IMR-90 (cell line): ENCODE measurements at places on chromosomes 13 and 19. TPM values are rescaled to one million over a fixed set of nuclear protein-coding genes. Genes with fewer than 3 reads are reported as not detected.

TTYH1 gene
- total RNA-seq = not detected in 2 replicates

PSG1 gene
- 0.90 and 1.1 TPM in 2 replicates for total RNA-seq

ZNF837 gene
- total RNA-seq = 0.54 and 0.56 TPM in 2 replicates

RYR1 gene
- under 0.01 TPM in 1 of 2 replicates, not detected in the other for total RNA-seq

GDF15 gene
- 5.6 and 10.3 TPM in 2 replicates for total RNA-seq

ZNF225 gene
- 5.7 and 6.1 TPM in 2 replicates for total RNA-seq

DNA sequence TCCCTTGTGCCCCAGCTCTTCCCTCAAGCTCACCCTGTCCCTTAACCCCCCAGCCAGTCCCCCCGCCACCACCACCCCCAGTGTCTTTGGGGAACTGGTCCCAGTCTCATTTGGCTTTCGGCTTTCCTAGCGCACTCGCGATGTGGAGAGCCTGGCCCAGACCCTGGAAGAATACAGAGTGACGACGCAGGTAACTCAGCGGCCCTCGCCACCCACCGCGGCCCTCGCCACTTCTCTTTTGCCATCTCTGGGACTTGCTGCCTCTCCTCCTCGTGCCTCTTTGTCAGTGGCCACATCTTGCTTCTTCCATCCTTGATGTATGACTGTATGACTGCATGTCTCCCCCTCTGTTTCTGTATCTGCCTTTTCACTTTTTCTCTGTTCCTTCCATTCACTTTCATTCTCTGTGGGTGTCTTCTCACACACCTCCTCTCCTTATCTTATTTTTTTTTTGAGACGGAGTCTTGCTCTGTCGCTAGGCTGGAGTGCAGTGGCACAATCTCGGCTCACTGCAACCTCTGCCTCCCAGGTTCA, 15.7 kb downstream of the PTH2 start:
- H3K4me1 ChIP-seq = peaks cover 6% of the 10 kb centered on the region; the same call in 1 of the 2 replicates
- H3K27me3 ChIP-seq = peaks cover 38% of the 10 kb centered on the region
- DNase-seq = no peak

DNA sequence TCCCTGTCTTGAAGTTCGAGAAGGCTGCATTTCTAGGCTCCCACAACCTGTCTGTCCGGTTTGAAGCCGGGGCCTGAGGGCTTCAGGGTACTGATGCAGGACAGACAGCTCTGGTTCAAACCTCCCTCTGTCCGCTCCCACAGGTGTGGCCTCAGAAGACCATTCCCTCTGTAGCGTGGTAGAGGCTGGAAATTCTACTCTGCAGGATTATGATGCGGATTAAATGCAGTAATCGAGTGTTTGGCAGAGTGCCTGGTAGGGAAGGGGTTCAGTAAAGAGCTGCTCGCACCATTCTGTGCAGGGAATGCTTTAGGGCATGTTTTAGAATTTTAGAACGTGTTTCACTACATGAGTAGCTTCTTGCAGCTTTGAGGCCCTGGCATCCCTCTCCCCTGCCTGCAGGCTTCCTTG, 30.5 kb downstream of the PPP1R37 start:
- H3K4me3 ChIP-seq = no peak overlapping the region
- no peak overlapping the region for H3K27ac ChIP-seq
- no peaks in the 10 kb centered on the region for H3K4me1 ChIP-seq
- DNase-seq = no peak
- peaks cover 2% of the 10 kb centered on the region; the same call in 1 of the 2 replicates for H3K36me3 ChIP-seq
- H3K27me3 ChIP-seq = no peaks in the 10 kb centered on the region

DNA sequence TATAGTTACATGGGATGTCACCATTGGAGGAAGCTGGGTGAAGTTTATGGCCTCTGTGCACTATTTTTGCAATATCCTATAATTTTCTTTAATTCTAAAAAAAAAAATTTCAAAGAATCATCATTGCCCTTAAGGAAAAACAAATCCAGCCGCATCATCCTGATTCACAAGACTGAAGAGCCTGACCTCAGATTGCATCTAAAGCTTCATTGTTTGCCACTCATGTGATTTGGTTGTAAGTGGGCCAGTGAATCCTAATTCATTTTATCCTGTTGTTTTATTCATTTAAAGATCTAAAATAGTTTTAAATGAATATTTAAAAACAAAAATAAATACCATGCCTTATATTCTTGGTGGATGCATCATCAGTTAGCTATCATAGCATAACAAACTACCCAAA, 504.5 kb downstream of the TBC1D4 start:
- no peak overlapping the region for H3K4me3 ChIP-seq
- no peaks in the 10 kb centered on the region for H3K4me1 ChIP-seq
- no peak for DNase-seq
- no peaks in the 10 kb centered on the region for H3K27me3 ChIP-seq

GRCh38 chr19:737591-738093, 13.3 kb upstream of the MISP start:
- H3K27me3 ChIP-seq = no peaks in the 10 kb centered on the region
- no peaks in the 10 kb centered on the region; the same call in 1 of the 2 replicates for H3K36me3 ChIP-seq
- H3K4me3 ChIP-seq = no peak overlapping the region
- no peak overlapping the region for H3K27ac ChIP-seq
- DNase-seq = peak; percentile 16

GRCh38 chr13:113400621-113401451, 36.9 kb upstream of the GRTP1 start:
- no peak overlapping the region for H3K27ac ChIP-seq
- H3K4me1 ChIP-seq = peaks cover 6% of the 10 kb centered on the region; the same call in 1 of the 2 replicates
- DNase-seq = no peak
- no peak overlapping the region for H3K4me3 ChIP-seq

DNA sequence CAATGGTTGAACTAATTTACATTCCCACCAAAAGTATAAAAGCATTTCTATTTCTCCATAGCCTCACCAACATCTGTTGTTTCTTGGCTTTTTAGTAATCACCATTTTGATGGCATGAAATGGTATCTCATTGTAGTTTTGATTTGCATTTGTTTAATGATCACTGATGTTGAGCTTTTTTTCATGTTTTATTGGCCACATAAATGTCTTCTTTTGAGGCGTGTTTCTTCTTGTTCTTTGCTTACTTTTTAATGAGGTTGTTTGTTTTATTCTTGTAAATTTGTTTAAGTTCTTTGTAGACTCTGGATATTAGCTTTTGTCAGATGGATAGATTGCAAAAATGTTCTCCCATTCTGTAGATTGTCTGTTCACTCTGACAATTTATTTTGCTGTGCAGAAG, 28.2 kb downstream of the ZNF714 start:
- H3K27ac ChIP-seq = no peak overlapping the region
- H3K36me3 ChIP-seq = peaks cover 6% of the 10 kb centered on the region; the same call in 1 of the 2 replicates
- no peaks in the 10 kb centered on the region for H3K27me3 ChIP-seq
- H3K4me1 ChIP-seq = no peaks in the 10 kb centered on the region
- no peak for DNase-seq

GRCh38 chr19:1560286-1560882, 7.7 kb downstream of the MEX3D start:
- DNase-seq = no peak
- peaks cover 23% of the 10 kb centered on the region for H3K36me3 ChIP-seq
- peaks cover 2% of the 10 kb centered on the region; the same call in 1 of the 2 replicates for H3K4me1 ChIP-seq
- H3K4me3 ChIP-seq = no peak overlapping the region
- H3K27ac ChIP-seq = no peak overlapping the region

- no peaks in the 10 kb centered on the region for H3K36me3 ChIP-seq
- H3K4me3 ChIP-seq = peak overlapping the region; percentile 60
- H3K27ac ChIP-seq = peak overlapping the region; percentile 70
These were observed 37.9 kb upstream of the LSM14A start for GRCh38 chr19:34134190-34135053.

GRCh38 chr13:112055036-112055914, 11.7 kb upstream of the SOX1 start:
- DNase-seq = no peak
- H3K36me3 ChIP-seq = no peaks in the 10 kb centered on the region
- H3K27ac ChIP-seq = no peak overlapping the region
- peaks cover 69% of the 10 kb centered on the region for H3K27me3 ChIP-seq
- no peak overlapping the region for H3K4me3 ChIP-seq

- H3K4me1 ChIP-seq = peaks cover 20% of the 10 kb centered on the region
- H3K4me3 ChIP-seq = no peak overlapping the region
- no peak for DNase-seq
- H3K27ac ChIP-seq = no peak overlapping the region
- no peaks in the 10 kb centered on the region for H3K36me3 ChIP-seq
These were observed 88.0 kb upstream of the FRY start for GRCh38 chr13:31943591-31943990.

DNA sequence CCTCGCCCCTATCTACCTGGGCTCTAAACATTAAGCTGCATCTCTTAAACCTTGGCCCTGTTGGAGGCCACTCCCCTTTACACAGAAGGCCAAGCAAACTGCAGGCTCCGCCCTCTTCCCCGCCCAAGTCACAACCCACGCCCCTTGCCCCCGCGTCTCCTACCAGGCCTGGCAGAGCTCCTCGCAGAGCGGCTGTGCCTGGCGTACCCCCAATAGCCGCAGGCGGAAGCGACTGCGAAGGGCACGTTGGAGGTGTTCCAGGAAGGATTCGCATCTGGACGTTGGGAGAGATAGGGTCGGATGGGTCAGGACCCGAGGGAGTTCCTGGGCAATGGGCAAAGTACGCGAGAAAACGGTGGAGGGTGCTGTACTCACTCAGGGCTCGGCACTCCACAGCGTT, 5.9 kb downstream of the RTBDN start:
- H3K4me3 ChIP-seq = no peak overlapping the region
- DNase-seq = no peak
- H3K27me3 ChIP-seq = peaks cover 6% of the 10 kb centered on the region
- H3K36me3 ChIP-seq = no peaks in the 10 kb centered on the region

- H3K36me3 ChIP-seq = peaks cover 79% of the 10 kb centered on the region
- H3K4me3 ChIP-seq = no peak overlapping the region
- no peak overlapping the region for H3K27ac ChIP-seq
These were observed 14.5 kb downstream of the DAZAP1 start for GRCh38 chr19:1421958-1422305.

- no peak overlapping the region for H3K4me3 ChIP-seq
- DNase-seq = no peak
- H3K36me3 ChIP-seq = no peaks in the 10 kb centered on the region
- no peak overlapping the region for H3K27ac ChIP-seq
- peaks cover 18% of the 10 kb centered on the region for H3K4me1 ChIP-seq
These were observed 2.7 kb downstream of the ARGLU1 start for GRCh38 chr13:106565127-106565775.

DNA sequence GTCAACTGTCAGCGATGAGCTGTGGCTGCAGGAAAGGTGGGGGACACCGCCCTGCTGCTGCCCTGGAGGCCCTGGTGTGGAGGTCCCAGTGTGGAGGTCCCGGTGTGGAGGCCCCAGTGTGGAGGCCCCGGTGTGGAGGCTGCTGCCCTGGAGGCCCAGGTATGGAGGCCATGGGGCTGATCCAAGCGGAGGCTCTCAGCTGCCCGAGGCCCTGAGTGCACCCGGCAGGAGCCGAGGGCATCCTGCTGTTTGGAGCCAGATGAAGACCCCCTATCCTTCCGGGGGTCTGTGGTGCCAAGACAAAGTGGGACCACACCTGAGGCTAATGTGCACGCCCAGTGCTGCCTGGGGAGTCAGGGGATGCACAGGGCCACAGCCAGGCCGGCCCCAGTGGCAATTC, 210.4 kb upstream of the SOX1 start:
- no peak overlapping the region for H3K27ac ChIP-seq
- no peak overlapping the region for H3K4me3 ChIP-seq
- no peak for DNase-seq
- no peaks in the 10 kb centered on the region for H3K4me1 ChIP-seq
- H3K27me3 ChIP-seq = no peaks in the 10 kb centered on the region
